NCI-H524 (cell line): ENCODE measurements at places on chromosomes 5 and 9.

DNA sequence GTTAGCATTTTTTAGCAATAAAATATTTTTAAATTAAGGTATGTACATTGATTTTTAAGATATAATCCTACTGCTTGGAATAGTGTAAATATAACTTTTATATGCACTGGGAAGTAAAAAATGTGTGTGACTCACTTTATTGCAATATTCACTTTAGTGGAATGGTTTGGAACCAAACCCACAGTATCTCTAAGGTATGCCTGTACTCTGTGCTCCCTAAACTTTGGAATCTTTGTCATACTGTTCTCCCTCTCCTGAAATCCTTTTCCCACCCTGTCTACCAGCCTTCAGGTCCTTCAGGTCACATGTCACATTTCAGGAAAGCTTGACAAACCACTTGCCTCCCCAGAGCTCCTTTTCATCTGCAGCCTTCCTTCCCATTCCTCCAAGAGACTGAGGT lies 308.7 kb downstream of the SPOCK1 start:
- DNase-seq = no peak

- no peak for DNase-seq
Measured at GRCh38 chr5:59744531-59744992, 149.0 kb downstream of the PDE4D start.

GRCh38 chr5:21776466-21776865 lies 1076.7 kb downstream of the CDH12 start:
- DNase-seq = no peak

DNA sequence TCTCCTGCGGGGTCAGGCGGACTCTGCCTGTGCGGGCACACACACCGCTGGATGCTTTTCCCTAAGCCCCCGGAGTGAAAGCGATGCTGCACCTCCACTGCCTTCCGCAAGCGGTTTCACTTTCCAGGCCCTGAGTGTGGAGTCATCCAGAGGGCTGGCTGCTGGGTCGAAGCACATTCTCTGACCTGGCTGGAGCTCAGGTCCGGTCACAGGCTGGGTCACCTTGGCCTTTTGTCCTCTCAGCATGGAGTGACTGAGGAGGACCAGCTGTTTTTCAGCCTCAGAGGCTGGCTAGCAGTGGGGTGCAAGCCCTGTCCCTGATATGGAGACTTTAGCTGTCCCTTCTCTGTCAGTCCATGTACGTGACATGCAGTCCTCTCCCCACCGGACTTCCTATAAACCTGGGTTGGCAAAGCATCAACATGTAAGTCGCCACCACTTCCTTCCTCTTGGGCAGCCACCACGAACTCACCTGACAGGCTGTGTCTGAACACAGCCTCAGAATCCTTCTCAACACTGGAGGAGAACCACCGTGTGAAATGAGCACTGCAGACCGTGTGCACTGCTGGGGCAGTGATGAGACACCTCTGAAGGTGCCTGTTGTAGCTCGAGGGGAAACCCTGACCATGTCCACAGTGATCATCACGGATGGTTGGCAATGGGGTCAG lies 51.3 kb downstream of the GADD45G start:
- DNase-seq = no peak

GRCh38 chr5:53820119-53820801 lies 259.8 kb downstream of the NDUFS4 start:
- no peak for DNase-seq

DNA sequence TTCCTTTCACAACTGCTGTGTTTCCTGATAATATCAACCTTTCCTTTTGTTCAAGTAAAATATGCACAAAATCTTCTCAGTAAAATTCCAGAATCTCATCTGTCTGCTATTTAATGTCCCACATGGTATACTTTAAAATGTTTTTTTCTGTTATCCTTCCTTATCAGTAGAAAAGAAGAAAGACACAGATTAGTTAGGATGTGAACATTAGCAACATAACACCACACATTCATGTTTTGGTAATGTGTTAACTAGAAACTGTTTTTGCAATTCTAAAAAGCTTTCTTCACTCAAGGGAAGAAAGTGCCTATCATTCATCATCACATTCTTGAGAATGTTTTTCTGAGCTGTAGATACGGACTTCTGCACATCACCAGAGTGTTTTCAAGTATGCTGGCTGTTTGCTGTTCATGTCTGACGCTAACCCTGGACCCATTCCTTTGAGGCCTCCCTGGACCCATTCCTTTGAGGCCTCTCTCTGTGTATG lies 10.5 kb upstream of the ARSB start:
- no peak for DNase-seq

GRCh38 chr5:168313596-168314204 lies 22.3 kb downstream of the WWC1 start:
- no peak for DNase-seq

DNA sequence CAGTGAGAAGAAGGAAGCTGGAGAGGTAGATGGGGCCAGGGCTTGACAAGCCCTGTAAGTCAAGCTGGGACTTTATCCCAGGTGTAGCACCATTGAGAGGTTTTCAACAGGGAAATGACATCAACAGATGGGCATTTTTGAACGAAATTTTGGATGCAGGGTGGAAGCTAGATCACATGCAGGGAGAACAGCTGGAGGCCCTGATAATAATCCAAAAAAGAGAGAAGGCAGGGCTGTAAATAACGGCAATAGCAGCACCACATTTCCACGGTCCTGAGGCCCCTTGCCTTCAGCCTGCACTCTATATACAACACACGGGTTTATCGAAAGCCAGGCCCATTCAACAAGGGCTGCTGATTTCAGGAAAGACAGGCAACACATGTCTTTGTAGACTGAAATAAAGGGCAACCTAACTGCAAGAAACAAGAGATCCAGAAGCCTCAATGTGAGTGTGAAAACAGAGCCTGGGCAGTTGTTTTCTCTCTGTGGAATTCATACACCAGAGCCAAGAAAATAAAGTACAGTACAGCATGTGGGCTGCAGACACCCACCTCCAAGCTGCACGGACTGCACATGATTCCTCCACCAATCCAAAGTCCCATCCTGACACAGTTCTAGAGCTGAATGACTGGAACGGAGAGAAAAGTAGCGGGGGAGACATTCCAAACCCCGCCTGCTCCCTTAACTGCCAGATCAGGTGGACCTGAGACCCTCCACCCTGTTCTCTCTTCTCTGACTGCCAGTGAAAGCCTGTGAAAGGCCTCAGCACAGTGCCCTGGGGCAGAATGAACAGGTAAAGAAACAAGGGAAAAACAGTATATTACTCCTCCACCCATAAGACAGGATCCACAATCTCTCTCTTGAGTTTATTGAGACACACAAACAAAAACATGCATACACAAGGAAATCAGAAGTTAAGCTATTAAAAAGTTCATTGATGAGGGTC lies 36.3 kb downstream of the KLHL3 start:
- DNase-seq = no peak

GRCh38 chr9:109906766-109907382 lies 126.9 kb downstream of the PALM2AKAP2 start:
- DNase-seq = no peak

GRCh38 chr5:172008689-172009141 lies 2.3 kb upstream of the FBXW11 start:
- DNase-seq = no peak

- DNase-seq = no peak
Measured at GRCh38 chr9:108668191-108668937, 187.4 kb downstream of the ACTL7B start.

DNA sequence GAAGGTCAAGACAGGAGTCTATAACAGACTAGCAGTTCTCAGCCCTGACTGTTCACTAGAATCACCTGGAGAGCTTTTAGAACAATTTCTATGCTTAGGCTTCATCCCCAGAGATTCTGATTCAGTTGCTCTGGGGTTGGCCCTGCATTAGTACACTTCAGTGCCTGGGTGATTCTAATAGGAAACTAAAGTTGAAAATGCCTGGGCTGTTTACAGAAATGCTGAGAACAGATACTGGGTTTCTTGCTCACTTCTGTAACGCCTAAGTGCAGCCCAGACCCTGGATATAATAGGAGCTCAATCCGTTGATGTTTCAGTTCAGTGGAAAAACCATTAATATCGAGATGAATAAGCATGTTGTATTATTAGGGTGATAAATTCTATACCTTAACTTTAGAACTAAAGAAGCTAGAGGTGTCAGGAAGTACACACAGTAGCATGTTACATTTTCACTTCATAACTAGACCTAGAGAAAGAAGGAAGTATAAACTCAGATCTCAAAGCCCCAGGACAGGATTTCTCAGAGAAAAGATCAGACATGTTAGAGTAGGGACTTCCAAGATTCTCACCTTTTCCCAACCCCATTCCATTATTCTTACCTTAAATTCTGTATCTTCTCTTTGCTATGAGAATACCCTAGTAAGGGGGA lies 20.4 kb downstream of the HAVCR2 start:
- no peak for DNase-seq

DNA sequence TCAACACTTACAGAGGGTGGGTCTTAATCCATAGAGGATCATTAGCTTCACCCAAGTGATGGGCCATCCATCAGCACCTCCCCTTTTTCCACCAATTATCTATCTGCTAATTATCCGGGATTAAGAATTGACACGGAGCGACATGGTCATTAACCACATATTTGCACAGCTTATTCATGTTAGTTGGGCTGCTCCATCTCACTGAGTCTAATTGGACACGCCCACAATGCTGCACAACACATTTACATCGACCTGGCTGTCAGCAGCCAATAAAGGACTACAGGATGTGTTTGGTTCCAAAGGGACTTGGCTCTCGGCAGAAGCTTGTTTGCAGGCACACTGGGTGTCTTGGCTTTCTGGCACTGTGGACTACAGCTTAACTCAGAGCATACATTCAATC lies 21.6 kb downstream of the FOXE1 start:
- no peak for DNase-seq

- no peak for DNase-seq
Measured at GRCh38 chr9:97675655-97676054, 21.5 kb downstream of the XPA start.

GRCh38 chr9:37938121-37938891 lies 34.4 kb upstream of the SLC25A51 start:
- DNase-seq = no peak

DNA sequence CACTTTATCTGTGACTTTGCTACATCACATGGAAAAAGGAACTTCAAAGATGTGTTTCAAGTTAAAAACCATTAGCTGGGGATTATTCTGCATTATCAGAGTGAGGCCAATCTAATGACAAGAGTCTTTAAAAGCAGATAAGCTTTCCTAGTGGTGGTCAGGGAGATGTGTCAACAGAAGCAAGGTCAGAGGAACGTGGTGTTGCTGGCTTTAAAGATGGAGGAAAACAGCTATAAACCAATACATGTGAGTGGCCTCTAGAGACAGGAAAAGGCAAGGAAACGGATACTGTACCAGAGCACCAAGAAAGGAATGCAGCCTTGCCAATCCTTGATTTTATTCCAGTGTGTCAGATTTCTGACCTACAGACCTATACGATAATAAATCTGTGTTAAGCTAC lies 204.2 kb downstream of the TAF11L14 start:
- DNase-seq = no peak

GRCh38 chr9:36949466-36949865 lies 84.6 kb downstream of the PAX5 start:
- DNase-seq = no peak

DNA sequence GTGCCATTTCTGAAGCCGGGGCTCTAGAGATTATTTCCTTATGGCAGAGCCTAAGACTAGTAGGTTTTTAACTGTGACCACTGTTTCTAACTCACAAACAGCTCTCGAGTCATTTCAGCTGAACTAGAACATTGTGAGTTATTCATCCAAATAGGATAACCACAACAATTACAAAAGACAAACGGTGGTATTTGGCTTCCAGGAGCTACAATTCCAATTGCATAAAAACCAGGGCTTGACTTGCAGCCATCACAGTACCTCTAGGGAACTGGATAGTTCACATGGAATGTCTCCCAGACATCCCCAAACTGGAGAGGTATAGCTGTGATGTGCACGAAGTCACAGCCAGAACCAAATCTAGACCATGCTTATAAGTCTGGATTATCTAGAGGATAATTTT lies 224.8 kb downstream of the FAM114A2 start:
- DNase-seq = no peak

- DNase-seq = peak; percentile 17
Measured at GRCh38 chr5:139402561-139403158, 1.2 kb downstream of the SPATA24 start.

DNA sequence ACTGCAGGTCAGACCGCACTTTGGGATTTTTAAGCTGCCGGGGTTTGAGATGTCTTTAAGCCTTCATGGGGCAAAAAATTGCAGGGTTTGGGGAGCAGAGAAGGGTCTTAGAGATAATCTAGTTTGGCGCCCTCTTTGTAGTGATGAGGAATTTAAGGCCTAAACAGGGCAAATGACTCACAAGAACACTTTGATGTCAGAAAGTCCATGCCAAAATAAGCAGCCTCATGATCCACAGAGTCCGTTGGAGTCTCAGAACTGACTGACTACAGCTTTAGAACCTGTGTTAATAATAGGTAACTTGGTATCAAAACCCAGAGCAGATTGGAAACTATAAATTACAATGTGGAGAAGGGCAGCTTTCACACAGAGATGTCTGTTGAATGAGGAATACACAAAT lies 35.9 kb upstream of the PTGS1 start:
- no peak for DNase-seq

GRCh38 chr5:17340379-17340778 lies 122.9 kb downstream of the BASP1 start:
- DNase-seq = no peak

DNA sequence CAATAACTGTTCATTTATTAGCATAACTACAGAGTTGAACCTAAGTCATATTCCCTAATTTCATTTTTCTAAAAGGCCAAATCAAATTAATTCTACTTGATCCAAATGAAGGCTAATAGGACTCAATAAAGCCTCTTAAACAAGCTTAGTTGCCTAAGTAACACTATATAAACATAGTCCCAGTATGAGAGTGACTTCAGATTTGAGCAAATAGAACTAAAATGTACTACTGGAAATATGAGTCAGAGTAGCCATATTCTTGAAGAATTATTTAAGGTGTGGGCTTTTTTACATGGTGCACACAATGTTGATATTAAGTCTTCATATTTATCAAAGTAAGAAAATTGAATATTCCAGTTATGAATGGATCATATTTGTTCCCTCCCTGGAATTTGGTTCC lies 872.3 kb downstream of the MAT2B start:
- peak; percentile 11 for DNase-seq

GRCh38 chr5:34533582-34534522 lies 122.3 kb upstream of the RAI14 start:
- no peak for DNase-seq

DNA sequence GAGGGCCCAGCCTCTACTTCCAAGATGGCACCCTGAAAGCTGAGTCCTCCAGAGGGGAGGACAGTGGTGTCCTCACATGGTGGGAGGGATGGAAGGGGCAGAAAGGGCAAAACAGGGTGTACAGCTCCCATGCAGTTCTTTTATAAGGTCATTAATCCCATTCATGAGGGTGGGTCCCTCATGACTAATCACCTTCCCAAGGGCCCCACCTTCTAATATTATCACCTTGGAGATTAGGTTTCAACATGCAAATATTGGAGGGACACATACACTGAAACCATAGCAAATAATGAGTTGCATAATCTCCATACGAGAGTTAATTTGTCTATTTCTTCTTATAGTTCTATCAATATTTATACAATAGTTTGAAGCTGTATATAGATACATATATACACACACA lies 5.8 kb upstream of the ZBTB43 start:
- no peak for DNase-seq
